Foreskin keratinocyte (primary cell): ENCODE measurements at places on chromosomes 2 and 18.

- DNase-seq, result peak; percentile 92
Observed at GRCh38 chr18:23861805-23862470, 152.6 kb upstream of the TTC39C start.

- DNase-seq, result no peak
Observed at GRCh38 chr2:43777306-43777926, 3.6 kb downstream of the DYNC2LI1 start.

- no peak for DNase-seq
Observed at GRCh38 chr2:182073613-182074012, 88.0 kb downstream of the PPP1R1C start.

DNA sequence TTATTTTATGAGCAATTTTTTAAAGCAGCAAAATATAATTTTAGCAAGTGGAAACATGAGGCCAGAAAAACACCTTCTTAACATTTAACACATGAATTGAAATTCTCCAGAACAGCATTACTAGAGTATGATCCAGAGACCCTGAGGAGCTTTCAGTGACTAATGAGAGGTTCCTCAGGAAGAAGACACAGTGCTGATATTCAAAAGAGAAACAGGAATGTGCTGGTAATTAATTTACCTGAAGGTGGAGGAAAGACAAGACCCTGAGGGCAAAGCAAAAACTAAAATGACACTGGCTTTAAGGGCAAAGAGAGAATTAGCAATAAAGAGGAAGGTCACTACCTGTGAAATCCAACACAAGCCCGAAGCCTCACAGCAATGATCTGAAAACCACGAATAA, 97.0 kb downstream of the CDH2 start:
- no peak for DNase-seq

DNA sequence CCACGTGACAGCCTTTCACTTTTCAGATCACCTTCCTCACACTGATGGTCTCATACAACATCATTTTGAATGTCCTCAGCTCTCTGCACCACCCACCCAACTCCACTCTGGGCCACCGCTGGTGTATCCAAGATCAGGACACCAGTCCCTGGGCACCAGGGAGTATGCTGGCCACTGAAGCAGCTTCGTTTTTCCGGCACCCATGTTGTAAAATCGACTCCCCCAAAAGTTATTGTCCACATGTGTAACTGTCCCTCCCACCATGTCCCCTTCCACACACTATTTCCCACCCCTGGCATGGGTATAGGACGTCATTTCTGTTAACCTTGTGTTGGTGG, 96.4 kb downstream of the TGOLN2 start:
- DNase-seq, result no peak

GRCh38 chr2:230925443-230925878, 419 bp upstream of the GPR55 start:
- no peak for DNase-seq

- no peak for DNase-seq
Observed at GRCh38 chr2:111519071-111519470, 364.9 kb downstream of the ANAPC1 start.

GRCh38 chr2:68920481-68921170, 32.1 kb downstream of the GKN2 start:
- DNase-seq, result no peak

GRCh38 chr2:227813229-227813561, 447 bp upstream of the CCL20 start:
- DNase-seq, result no peak

DNA sequence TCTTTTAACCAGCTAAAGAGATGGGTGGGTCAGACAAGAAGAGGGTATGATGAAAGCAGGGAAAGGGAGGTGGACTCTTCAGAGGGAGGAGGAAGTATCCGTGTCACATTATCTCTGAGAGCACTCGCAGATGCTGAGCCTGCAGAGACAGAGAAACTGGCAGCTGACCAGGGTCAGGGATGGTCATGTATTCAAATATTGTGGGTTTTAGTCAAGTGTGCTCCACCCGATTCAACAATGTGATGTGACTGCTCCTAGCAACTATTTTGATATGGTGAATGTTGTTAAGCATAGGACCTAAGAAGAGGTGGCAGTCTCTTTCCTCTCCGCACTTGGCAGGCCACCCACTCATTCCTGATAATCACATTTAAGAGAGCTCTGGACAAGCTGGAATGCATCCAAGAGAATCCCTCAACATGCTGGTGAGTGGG, 1.3 kb upstream of the CLIP4 start:
- DNase-seq, result peak; percentile 86

GRCh38 chr2:103859238-103859637, 994.7 kb upstream of the POU3F3 start:
- DNase-seq, result no peak

- no peak for DNase-seq
Observed at GRCh38 chr18:55858661-55859515, 270.9 kb upstream of the TCF4 start.

GRCh38 chr2:205586626-205587025, 95.7 kb upstream of the NRP2 start:
- DNase-seq, result no peak

GRCh38 chr2:219439506-219439905, 4.9 kb downstream of the SPEG start:
- DNase-seq, result no peak

DNA sequence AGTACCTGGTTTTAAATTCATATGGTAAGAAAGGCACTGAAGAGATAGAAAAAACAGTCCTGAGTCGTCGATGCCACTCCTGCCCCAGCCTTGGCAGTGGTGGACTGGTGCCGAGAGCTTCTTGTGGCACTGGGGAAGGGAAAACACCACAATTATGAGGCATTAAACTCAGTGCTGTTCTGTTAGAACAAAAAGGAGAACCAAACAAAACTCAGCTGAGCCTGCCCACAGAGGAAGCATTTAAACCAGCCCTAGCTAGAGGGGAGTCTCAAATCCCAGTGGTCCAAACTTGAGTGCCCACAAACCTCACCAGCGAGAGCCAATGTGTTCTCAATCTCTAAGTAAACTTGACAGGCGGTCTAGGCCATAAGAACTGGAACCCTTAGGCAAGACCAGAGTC, 1254.5 kb upstream of the FAM98A start:
- DNase-seq, result no peak

GRCh38 chr18:56089612-56090258, 501.7 kb upstream of the TCF4 start:
- no peak for DNase-seq

- peak; percentile 93 for DNase-seq
Observed at GRCh38 chr2:134406311-134406710, 152.4 kb downstream of the MGAT5 start.

DNA sequence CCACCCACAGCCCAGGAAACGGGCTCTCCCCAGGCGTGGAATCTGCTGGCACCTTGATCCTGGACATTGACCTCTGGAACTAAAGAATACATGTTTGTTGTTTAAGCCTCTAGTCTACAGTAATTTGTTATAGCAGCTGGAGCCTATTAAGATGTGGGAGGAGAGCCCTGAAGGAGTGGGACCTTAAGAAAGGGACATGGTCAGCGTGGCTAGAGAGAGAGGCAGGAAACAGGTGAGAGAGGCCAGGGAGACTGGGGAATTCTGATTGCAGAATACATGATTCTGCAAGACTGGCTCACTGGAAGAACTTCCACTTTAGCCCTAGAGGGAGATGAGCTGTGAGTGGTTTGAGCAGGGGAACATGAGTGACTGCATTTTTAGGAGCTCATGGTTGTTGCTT, 83.2 kb downstream of the CD8B2 start:
- DNase-seq, result no peak

GRCh38 chr2:61433606-61434005, 37.3 kb downstream of the USP34 start:
- DNase-seq, result no peak

GRCh38 chr2:43070030-43070429, 156.4 kb downstream of the ZFP36L2 start:
- DNase-seq, result no peak

- DNase-seq, result no peak
Observed at GRCh38 chr2:169808221-169808620, 9.6 kb downstream of the SSB start.

DNA sequence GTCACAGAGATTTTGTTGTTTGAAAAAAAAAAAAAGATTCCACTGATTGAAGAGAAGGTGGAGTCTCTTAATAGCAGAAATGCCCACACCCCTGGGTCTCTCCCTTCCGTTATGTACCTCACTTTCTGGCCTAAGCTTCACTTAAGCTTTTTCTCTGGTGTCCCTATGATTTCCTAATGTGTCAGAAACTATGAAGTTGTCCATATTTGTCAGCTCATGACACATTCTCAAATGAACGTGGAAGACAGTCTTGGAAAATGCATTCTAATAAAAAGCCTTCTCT, 5.4 kb upstream of the MALL start:
- no peak for DNase-seq

DNA sequence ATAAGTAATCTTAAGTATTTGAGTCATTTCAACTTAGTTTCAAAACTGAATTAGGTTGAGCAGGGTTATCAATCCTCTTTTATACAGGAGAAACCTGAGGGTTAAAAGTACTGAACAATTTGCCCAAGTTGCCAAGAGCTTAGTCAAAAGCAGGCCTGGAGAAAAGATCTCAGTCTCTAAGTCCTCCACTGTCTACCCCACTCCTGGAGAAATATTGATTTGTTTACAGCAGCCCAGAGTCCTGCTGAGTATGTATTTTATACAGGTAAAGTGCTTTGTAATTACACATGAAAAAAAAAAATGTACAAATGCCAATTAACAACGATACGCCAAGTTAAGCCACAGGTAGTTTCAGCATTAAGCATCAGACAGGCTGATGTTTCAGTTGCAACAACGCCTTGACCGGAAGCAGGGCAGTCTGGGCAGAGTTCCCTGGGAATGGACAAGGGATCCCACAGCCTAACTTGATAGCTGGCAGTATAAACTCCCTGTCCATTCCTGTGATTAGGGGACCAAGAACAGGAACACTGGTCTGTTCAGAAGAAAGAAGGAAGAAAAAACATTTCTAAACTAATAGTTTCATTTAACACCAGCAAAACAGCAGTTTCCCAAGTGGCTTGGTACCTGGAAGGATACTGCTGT, 132.9 kb downstream of the MYO5B start:
- DNase-seq, result no peak

GRCh38 chr2:195666113-195666712, 9.2 kb downstream of the SLC39A10 start:
- DNase-seq, result no peak

DNA sequence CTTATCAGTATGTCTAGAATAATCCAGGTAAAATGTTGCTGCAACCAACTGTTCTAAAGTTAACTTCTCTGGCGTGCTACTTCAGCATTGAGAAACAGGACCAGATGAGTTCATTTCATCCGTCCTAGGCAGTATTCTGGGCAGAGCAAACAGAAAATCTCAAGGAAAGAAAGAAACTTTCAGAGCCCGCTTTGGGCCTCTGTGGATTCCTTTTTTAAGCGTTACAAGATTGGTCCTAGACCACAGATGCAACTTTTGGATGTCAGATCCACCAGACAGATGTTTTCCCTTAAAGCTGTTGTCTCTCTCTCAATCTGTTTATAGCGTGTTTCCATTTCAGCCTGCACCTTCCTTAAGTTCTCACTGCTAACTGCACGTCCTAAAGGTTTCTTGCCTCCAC, 75.0 kb downstream of the BCL2 start:
- DNase-seq, result no peak

- no peak for DNase-seq
Observed at GRCh38 chr18:26482569-26482968, 65.8 kb downstream of the KCTD1 start.

DNA sequence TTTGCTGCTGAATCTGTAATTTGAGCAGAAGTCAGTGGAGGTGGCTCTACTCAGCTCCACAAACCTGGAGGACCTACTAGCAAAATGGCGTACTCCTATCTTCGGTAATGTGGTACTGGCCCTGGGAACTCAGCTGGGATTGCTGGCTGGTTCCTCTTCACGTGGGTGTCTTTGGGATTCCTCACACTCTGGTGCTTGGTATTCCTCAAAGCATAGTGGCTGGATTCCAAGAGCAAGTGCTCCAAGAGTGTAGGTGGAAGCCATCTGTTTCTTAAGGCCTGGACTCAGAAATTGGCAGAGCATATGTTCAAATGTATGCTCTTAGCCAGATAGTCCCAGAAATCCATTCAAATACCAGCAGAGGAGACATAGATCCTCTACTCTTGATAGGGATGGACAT, 281.9 kb upstream of the CDH7 start:
- DNase-seq, result no peak
